ENCODE measurements at places on chromosomes 16 and 17. TPM values are rescaled to one million over a fixed set of nuclear protein-coding genes. Genes with fewer than 3 reads are reported as not detected.

- no peaks in the 10 kb centered on the region for H3K36me3 ChIP-seq
- DNase-seq, result no peak
- no peak overlapping the region for H3K27ac ChIP-seq
- no peak overlapping the region for H3K4me3 ChIP-seq
- peaks cover 16% of the 10 kb centered on the region for H3K27me3 ChIP-seq
- H3K4me1 ChIP-seq, result no peaks in the 10 kb centered on the region
Observed at GRCh38 chr16:84406006-84406963, 37.9 kb downstream of the ATP2C2 start.

DNA sequence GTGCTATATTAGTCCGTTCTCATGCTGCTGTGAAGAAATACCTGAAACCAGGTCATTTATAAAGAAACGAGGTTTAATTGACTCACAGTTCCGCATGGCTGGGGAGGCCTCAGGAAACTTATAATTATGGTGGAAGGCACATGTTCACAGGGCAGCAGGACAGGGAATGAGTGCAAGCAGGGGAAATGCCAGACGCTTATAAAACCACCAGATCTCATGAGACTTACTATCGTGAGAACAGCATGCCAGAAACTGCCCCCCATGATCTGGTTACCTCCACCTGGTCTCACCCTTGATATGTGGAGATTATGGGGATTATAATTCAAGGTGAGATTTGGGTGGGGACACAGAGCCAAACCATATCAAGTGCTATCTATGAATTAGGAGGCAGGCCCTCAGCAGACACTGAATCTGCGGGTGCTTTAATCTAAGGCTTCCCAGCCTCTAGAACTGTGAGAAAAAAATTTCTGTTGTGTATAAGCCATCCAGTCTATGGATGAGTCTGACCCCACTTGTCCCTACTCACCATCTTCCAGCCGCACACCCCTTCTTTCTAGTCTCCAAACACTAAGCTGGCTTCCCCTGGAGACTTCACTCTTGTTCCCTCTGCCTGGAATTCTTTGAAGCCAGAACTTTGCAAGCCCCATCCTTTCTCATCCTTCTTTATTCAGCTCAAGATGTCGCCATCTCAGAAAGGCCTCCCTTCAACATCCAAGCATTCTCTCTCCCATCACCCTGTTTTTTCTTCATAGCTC, 772 bp upstream of the NUP93 start:
- peaks cover 15% of the 10 kb centered on the region for H3K4me1 ChIP-seq
- DNase-seq, result no peak
- H3K36me3 ChIP-seq, result no peaks in the 10 kb centered on the region
- peak overlapping the region; percentile 84 for H3K27ac ChIP-seq

GRCh38 chr17:17356149-17356930, 53.2 kb downstream of the NT5M start:
- H3K27ac ChIP-seq, result no peak overlapping the region
- peak; percentile 85 for DNase-seq
- no peak overlapping the region for H3K4me3 ChIP-seq

GRCh38 chr17:29840884-29841283, 89.1 kb downstream of the SSH2 start:
- no peak for DNase-seq
- H3K36me3 ChIP-seq, result no peaks in the 10 kb centered on the region

DNA sequence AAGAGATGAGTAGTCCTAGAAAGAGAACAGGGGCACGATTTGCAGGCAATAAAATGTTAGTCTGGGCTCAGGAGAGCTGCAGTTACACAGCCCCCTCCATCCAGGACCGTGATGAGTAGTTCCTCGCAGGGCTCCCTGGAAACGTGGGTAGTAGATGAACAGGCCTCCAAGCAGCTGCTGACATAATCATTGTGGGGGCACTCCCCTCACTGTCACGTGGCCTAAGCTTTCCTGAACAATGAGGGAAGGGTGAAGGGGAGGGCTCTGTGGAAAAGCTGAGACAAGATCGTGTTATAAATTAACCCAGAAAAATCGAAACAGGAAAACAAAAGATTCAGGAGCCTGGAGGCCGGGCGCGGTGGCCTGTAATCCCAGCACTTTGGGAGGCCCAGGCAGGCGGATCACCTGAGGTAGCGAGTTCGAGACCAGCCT, 1.3 kb upstream of the PER1 start:
- peaks cover 30% of the 10 kb centered on the region for H3K36me3 ChIP-seq
- peak; percentile 86 for DNase-seq
- H3K4me3 ChIP-seq, result peak overlapping the region; percentile 97
- peak overlapping the region; percentile 100 for H3K27ac ChIP-seq
- no peaks in the 10 kb centered on the region for H3K27me3 ChIP-seq

Gene RSKR
- total RNA-seq, result 4.3 TPM

DNA sequence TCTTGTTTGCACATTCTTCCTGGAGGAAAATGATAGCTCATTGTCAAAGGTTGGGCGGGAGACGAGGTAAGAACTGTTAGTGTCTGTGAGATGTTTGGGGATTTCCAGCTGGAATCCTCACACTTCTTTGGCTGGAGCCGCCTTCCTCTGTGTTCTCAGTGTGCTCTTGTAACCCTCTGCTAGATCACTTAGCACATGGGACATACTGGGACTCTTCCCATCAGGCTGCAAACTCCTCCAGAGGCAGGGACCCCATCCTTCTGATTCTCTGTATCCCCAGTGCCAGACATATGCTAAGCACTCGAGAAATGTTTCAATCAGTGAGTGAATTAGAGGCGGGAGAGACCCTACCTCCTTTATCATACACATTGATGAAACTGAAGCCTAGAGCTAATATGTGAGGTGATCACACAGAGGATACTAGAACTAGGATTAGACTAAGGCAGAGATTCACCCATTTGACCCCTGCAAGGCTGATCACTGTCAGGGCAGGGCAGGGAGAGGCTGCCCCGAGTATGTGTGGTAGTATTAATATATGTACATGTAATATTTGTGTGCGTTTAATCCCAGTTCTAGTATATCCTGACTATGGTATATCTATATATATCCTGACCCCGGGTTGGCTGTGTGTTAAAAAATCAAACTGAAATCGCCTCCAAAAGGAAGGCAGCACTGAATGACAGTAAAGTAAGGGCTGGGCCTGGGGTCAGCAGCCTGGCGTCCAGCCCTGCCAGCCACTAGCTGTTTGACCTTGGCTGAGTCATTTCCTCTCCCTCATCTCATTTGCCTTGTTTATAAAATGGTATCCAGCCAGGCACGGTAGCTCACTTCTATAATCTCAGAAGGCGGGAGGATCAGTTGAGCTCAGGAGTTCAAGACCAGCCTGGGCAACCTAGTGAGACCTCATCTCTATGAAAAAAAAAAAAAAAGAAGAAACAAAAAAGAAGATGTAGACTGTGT, 75.5 kb upstream of the TBX2 start:
- no peaks in the 10 kb centered on the region for H3K4me1 ChIP-seq
- H3K27me3 ChIP-seq, result no peaks in the 10 kb centered on the region
- DNase-seq, result no peak
- H3K4me3 ChIP-seq, result no peak overlapping the region

GRCh38 chr16:27225536-27226360, 22.4 kb downstream of the KDM8 start:
- no peaks in the 10 kb centered on the region for H3K27me3 ChIP-seq
- peak; percentile 44 for DNase-seq
- no peaks in the 10 kb centered on the region for H3K36me3 ChIP-seq
- H3K27ac ChIP-seq, result no peak overlapping the region
- no peak overlapping the region for H3K4me3 ChIP-seq

DNA sequence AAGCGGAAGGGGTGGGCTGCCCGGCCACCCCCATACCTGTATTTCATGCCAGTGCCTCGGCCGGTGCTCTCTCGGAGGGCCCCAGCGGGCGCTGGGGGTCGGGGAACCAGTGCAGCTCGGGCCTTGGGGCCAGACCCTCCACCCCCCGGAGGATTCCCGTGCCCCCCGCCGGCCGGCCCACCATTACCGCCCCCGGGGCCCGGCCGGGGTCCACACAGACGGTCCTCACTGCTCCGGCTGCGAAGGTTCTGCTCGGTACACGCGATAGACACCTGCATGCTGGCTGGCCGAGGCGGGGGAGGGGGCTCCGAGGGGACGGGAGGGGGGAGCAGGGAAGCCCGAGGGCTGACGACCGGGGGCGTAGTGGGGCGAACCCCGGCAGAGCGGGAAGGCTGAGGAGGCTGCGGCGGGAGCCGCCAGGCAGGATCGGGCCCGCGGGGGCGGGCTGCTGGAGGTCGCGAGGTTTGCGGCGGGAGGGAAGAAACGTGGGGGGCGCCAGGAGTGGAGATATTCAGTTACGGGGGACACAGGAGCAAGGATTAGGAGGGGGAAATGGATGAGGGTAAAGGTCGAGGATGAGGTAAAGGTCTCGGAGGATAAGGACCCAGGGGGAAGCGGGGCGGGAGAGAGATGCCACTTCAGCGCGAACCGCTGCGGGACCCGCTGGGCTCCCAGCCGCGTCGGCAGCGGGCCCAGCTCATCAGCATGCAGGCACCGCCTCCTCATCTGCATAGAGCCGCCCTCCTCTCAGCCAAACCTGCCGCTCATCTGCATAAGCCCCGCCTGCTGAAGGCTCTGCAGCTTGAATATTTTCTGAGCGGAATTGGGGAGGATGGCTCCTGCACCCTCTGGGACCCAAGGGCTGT, at the start of gene KCNAB3:
Gene KCNAB3, minus strand, starts transcription at position 699 of the 866 bp plus-strand sequence. Its CDS starts 421 bp downstream, at position 278.
- H3K27me3 ChIP-seq, result no peaks in the 10 kb centered on the region
- DNase-seq, result no peak
- H3K4me1 ChIP-seq, result peaks cover 15% of the 10 kb centered on the region

DNA sequence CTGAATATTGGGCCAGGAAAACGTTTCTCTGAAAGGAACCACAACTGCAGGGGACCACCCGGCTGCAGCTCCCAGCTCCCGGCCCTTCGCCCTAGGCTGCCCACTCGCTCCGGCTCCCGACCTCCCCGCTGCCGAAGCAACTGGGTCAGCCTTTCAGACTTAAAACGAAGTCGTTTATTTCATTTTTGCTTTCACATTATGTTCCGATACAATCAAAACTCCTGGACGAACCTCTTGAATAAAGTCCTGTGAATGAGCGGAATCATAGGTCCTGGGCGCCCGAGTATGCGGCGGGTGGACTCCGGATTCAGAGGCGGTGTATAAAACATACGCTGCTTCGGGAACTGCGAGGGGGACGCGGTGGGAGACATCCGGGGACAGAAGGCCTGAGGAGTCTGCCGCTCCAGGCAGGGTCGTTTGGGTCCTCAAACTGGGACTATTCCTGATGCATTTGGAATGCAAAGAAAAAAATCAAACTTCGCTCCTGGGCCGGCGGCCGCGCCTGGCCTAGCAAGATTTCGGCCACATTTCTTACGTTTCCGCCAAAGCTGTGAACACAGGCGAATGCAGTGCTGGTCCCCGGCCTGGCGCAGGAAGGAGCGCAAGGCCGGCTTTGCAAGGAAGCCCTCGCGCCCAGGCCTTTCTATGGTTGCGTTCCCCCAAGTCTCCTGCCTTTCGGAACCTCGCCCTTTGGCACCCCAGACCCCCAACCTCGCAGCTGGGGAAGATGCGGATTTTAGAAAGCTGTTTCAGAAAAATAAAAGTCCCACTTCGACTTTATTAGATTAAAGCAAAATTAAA, 3.7 kb downstream of the CBLN1 start:
- peaks cover 24% of the 10 kb centered on the region for H3K4me1 ChIP-seq
- no peaks in the 10 kb centered on the region for H3K27me3 ChIP-seq
- no peaks in the 10 kb centered on the region for H3K36me3 ChIP-seq
- H3K4me3 ChIP-seq, result peak overlapping the region; percentile 18
- H3K27ac ChIP-seq, result no peak overlapping the region

DNA sequence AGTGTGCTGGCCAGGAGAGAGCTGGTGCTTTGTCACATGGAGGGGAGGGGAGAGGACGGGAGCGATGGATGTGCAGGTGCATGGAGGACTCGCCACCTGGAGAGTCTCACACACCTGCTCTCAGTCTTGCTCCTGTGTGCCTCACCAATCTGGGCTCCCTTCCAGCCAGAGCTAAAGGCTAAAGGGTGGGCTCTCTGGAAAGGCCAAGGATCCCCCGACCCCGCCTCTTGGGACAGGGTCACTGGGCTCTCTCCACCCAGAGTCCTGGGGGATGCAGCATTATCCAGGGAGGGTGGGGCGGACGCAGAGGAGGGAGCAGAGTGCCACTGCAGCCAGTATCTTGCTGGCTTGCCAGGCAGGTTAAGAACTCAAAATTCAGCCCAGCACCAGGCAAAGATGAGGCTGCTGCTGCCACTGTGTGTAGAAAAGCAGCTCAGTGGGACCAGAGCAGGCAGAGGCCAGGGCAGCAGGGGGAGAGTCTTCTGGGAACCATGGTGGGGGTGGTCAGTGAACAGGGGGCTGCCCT, 5.4 kb upstream of the STAT5B start:
- no peak overlapping the region for H3K27ac ChIP-seq
- peak; percentile 45 for DNase-seq
- no peaks in the 10 kb centered on the region for H3K36me3 ChIP-seq

GRCh38 chr17:9878786-9879525, 26.1 kb downstream of the RCVRN start:
- no peaks in the 10 kb centered on the region for H3K27me3 ChIP-seq
- no peaks in the 10 kb centered on the region for H3K36me3 ChIP-seq
- H3K4me1 ChIP-seq, result no peaks in the 10 kb centered on the region
- H3K4me3 ChIP-seq, result no peak overlapping the region
- H3K27ac ChIP-seq, result no peak overlapping the region

DNA sequence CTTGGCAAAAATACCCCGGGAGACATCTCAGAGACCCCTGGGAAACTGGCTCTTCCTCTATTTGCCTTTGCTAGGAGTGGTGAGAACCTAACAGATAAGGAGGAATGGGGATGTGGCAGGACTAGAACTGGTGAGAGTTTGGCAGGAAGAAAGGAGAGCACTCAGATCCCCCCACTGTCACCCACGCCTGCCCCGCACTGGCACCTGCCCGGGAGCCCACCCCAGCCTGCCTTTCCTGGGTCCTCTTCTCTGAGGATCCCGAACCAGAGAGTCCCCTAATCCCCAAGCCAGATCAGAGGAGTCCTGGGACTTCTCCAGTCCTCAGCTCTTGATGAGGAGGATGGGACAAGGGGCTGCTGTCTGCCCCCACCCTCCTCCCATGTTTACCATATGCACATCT, 3.7 kb downstream of the KCNH6 start:
- no peak overlapping the region for H3K27ac ChIP-seq
- DNase-seq, result peak; percentile 11
- no peak overlapping the region for H3K4me3 ChIP-seq
- H3K27me3 ChIP-seq, result no peaks in the 10 kb centered on the region

GRCh38 chr17:81491181-81491581, 21.4 kb downstream of the ACTG1 start:
- H3K36me3 ChIP-seq, result no peaks in the 10 kb centered on the region
- DNase-seq, result no peak
- no peak overlapping the region for H3K27ac ChIP-seq
- peaks cover 4% of the 10 kb centered on the region for H3K4me1 ChIP-seq
- H3K27me3 ChIP-seq, result no peaks in the 10 kb centered on the region
- no peak overlapping the region for H3K4me3 ChIP-seq
